CD4-positive, alpha-beta T cell (primary cell): ENCODE measurements at places on chromosomes 13 and 19.

GRCh38 chr19:10052602-10053360 lies 33.3 kb upstream of the SHFL start:
- no peak for DNase-seq

GRCh38 chr19:18543814-18544475 lies 572 bp upstream of the FKBP8 start:
- peak; percentile 91 for DNase-seq

- DNase-seq = no peak
Measured at GRCh38 chr19:9931629-9932028, 4.7 kb downstream of the OLFM2 start.

DNA sequence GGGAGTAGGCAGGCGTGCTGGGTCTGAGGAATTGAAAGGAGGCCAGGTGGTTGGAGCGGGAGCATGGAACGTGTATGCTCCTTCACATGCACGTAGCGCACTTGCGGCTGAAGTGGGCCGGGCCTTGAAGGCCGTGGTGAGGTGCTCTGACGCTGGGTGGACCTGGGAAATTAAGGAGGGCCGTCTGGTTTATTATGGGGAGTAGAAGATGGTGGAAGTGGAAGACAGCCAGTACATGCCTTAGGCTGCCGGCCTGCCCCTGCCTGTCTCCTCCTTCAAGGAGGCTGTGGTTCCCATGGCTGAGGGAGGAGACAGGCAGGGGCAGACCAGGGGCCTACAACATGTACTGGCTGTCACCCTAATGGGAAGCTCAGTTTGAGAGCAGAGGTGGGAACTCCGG lies 23.9 kb downstream of the GATAD2A start:
- no peak for DNase-seq

GRCh38 chr19:42480335-42481095 lies 37.8 kb upstream of the CXCL17 start:
- no peak for DNase-seq

- no peak for DNase-seq
Measured at GRCh38 chr19:35357867-35358573, at the start of gene FFAR3. Gene FFAR3 (plus strand): TSS chr19:35358460. CDS start chr19:35358891, 431 bp downstream.

- DNase-seq = no peak
Measured at GRCh38 chr13:85261757-85262346, 537.4 kb downstream of the SLITRK6 start.

DNA sequence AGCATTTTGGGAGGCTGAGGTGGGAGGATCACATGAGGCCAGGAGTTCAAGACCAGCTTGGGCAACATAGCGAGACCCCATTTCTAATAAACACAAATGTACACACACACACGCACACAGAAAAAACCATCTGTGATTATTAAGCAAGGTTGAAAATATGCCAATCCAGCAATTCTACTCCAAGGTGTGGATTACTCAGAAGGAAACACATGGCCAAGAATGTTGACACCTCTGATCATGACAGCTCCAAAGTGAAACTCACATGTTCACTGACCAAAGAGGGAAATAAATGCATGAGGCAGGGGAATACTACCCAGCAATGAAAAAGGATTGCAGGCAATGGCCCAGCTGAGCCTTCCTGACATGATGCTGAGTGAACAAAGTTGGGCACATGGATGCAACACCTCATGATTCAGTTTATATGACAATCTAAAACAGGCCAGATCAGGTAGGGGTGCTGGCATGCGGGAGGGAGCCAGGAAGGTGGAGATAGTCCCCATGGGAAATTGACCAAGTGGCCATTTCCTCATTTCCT lies 4.4 kb downstream of the DOCK6 start:
- no peak for DNase-seq

DNA sequence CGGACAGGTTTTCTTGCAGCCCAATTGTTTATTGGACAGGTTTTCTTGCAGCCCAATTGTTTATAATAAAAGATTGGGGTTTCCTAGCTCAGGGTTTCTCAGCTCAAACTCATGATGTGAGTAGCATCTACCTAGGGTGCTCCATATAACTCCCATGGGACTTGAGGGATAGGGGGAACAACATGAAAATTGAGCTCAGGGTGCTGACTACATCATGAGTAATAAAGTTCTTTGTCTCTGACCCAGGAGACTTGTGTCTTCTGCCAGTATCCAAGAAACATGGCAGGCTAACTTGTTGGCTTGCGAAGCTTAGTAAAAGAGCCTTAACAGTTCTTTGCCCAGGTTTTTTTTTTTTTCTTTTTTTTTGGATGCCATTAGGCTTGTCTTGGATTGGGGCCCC lies 59.2 kb upstream of the MYCBP2 start:
- DNase-seq = no peak

- DNase-seq = no peak
Measured at GRCh38 chr19:3274942-3275582, 50.6 kb downstream of the CELF5 start.

GRCh38 chr13:99312493-99312883 lies 5.3 kb upstream of the GPR183 start:
- DNase-seq = peak; percentile 81

DNA sequence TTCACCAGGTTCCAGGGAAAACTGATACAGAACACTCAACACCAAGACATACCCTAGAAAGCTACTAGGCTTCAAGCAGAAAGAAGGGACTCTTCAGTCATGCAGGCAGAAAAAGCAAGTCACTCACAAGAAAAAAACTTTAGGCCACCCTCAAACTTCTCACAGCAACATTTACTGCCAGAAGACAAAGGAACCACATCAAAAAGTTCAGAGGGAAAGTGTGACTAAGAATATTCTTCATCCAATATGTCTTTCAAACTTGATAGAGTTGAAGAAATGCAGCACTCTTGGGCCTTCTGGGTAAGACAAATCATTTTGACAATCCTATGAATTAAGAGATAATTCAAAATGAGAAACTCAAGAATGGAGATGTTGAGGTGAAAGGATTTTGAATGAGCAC lies 7.7 kb downstream of the DZIP1 start:
- no peak for DNase-seq

GRCh38 chr13:28560612-28561011 lies 65.7 kb upstream of the FLT1 start:
- no peak for DNase-seq

DNA sequence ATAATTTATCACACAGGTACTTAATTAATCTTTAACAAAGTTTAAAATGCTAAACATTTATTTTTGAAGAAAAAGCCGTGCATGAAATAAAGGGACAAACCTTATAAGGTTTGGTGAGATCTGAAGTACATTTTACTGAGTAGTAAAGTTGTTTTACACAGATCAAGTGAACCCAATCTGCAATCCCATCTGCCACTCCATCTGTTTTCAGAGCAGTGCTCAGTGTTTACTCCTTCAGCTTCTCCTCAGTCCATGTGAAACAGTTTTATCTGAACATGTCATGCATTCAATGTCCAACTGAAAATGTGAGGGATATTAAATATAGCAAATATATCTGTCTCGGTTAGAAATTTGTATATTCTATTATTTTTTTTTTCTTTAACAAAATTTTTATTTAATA lies 166.8 kb downstream of the MAB21L1 start:
- no peak for DNase-seq

DNA sequence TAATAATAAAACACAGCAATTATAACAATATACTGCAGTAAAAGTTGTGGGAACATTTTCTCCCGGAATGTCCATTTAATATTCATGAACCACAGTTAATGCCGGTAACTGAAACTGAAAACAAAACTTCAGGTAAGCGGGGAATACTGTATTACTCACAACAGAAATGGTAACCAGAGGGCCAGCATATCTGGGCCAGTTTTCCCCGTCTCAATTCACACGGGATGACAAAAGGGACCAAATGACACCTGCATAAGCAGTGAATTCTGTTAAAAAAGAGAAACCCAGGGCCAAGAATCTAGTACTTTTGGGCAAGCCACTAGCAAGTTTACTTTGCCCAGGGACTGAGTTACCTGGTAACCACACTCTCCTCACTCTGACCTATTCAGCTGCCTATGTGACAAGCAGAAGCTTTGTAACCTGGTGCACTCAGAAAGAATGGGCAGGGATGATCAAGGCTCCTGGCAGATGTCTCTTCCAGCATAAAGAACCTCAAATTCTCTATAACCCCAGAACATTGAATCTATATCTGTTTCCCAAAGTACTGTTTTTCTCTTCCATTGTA lies 1171.2 kb downstream of the DIAPH3 start:
- no peak for DNase-seq

DNA sequence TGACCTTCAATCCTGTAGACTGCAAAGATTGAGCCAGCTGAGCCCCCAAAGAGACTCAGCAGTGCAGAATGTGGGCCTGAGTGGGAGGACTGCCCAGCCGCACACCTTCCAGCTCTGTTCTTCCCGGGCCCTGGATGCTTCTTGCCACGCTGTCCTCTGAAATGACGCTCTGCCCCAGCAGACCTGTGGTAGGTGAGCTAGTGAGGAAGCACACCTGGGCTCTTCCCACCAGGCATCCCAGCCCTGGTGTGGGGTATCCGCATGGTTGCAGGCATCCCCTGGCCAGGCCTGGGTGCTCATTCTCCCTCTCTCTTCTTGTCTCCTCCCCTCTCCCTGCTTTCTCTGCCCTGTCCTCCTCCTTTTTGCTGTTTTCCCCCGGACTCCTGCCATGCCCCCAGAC lies 9.8 kb upstream of the MZF1 start:
- no peak for DNase-seq

DNA sequence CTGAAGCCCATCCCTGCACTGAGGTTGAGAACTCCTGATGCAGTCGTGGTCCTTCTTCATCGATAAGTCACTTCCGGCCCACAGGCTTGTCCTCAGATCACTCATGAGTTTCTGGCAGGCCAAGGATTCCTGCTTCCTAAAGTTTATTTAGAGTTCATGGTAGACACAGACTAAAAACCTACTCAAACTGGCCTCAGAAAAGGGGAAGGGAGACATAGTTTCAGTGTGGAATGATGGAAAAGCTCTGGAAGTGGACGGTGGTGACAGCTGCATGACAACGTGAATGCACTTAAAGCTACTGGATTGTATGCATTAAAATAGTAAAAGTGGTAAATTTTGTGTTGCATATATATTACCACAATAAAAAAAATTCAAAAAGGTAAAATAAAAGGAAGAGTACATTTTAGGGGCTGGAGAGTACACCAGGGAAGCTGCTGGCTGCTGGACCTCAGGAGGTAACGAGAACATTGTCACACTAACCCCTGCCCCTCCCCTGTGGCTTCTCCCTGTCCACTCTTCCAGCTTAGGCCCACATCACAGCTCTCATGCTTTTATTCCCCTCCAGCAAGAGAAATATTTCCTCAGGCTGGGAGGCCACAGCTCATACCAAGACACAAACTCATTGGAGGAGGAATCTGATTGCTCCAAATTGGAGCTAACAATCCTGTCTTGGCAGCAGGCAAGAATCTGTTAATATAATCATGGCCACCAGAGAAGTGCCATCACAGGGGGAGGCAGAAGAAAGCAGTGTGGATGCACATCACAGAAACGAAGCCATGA lies 741.0 kb downstream of the UQCRFS1 start:
- no peak for DNase-seq

DNA sequence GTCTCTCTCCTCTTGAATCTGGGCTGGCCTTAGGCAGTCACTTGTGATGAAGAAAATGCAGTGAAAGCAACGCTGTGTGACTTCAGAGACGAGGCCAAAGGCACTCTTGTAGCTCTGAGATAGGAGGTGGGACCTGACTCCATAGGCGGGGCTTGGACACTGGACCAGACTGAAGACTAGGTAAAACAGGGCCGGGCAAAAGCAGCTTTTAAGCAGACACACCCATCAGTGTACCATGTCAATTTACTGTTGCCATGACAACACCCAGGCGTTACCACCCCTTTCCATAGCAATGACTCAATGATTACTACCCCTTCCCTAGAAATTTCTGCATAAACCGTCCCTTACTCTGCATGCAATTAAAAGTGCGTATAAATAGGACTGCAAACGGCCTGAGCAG lies 6.6 kb upstream of the EID2 start:
- no peak for DNase-seq

GRCh38 chr19:36139473-36140303 lies at the start of gene CAPNS1:
Gene CAPNS1 (plus strand): TSS chr19:36140066. CDS start chr19:36141012, 946 bp downstream.
- DNase-seq = peak; percentile 95

DNA sequence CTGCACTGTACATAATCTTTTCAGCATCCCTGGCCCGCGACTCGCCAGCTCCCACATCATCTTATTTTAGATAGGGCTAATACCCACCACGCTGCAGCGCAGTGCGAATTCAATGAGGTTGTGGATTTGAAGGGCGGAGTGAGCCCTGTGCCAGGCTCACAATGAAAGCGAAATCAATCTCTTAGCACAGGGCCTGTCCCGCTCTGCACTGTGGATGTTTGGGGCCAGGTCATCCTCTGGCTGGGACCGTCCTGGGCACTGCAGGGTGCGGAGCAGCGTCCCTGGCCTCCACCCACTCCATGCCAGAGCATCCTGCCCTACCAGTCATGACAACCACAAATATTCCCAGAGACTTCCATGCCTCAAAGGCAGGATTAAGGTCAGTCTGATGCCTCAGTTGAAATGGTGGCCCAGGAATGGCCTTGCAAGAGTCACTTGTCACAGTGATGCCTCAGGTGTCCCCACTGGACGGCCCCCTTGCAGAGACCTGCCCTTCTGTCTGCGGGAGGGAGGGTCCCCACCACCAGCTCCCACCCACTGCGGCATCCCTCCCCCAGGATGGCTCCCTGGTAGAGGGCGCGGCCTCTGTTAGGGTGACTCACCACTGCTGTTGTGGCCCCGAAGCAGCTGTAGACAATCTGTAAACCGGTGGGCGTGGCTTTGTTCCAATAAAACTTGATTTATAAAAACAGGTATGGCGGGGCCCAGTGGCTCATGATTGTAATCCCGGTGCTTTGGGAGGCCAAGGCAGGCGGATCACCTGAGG lies 5.6 kb downstream of the UHRF1 start:
- DNase-seq = peak; percentile 71

- DNase-seq = no peak
Measured at GRCh38 chr13:109157275-109157674, 527.9 kb downstream of the MYO16 start.

- DNase-seq = no peak
Measured at GRCh38 chr19:47377208-47377701, 28.1 kb downstream of the DHX34 start.

DNA sequence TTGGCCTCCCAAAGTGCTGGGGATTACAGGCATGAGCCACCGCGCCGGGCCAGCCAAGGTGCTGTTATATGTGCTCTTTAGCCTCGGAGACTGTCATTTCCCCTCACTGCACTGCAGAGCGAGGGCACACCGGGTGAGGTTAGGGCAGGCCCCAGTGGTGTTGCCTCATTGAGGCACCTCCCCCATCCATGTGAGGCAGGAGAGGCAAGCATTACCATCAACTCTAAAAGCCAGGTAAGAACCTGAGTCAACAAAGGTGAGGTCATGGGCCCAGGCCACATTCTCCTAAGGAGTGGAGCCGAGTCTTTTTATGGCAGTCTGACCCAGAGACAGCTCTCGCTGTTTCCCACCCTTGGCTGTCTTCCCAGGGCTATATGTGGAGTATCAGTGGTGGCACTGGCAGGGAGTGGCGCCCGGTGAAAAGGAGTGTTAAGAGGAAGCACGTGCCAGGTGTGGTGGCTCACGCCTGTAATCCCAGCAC lies 10.9 kb downstream of the B3GNT8 start:
- DNase-seq = no peak
